ENCODE measurements at places on chromosomes 6 and 20.

- peak; percentile 40 for ATAC-seq
Measured at GRCh38 chr6:162974685-162975084, 246.9 kb downstream of the PACRG start.

- ATAC-seq = no peak
Measured at GRCh38 chr6:69294862-69295261, 501.9 kb downstream of the LMBRD1 start.

- no peak for ATAC-seq
Measured at GRCh38 chr20:54560357-54560756, 85.0 kb downstream of the DOK5 start.

DNA sequence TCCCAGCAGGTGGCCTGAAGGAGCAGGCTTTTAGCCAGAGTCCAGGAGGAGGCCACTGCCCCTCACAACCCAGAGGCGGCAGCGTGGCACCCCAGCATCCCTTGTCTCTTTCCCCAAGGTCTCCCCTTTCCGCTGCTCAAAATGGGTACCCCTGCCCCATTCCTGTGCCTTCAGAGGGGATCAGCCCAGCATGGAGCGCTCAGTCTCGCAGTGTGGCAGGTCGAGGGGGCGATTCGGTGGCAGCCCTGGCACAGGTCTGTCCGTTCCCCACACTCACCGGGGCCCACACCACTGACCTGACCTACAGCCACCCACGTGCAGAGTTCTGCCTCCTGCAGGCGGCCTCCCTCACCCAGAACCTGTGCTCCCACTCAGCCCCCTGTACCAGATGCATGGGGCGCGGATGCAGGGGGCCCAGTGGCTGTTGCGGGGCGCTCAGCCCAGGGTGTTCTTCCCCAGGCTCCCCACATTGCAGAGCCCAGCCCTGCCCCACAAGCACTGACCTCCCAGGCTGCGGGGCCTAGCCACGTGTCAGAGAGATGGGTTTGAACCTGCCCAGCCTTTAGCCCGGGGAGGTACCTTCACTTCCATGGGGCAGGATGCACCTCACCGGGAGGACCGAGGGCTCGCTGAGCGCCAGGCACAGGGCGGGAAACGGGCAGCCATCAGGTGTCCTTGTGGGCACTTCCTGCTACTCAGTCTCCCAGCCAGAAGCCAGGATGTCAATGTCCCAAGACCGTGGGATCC, 41.8 kb downstream of the DSTN start:
- peak; percentile 13 for ATAC-seq

DNA sequence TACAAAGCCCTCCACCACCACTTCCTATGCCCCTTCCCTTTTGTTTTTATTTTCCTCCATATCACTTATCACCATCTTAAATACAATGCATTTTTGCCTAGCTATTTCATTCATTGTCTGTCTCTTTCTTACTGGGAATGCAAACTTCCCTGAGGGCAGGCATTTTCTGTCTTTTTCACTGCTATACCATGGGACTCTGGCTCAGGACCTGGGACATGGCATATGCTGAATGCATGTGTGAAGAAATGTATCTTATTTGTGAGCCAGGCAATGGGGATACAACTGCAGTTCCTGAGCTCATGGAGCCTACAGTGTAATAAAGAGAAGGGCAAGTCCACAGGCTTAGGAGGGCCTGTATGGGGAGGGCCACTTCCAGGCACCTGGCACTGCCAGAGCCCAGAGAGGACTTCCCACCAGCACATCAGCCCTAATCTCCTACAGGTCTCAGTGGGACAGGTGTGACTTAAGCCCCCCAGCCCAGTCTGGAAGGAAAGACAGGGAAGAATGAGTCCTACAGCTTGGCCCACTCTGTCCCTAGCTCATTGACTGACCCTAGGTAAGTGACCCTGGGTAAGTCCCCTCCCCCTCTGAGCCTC, 43.2 kb downstream of the TFEB start:
- no peak for ATAC-seq

DNA sequence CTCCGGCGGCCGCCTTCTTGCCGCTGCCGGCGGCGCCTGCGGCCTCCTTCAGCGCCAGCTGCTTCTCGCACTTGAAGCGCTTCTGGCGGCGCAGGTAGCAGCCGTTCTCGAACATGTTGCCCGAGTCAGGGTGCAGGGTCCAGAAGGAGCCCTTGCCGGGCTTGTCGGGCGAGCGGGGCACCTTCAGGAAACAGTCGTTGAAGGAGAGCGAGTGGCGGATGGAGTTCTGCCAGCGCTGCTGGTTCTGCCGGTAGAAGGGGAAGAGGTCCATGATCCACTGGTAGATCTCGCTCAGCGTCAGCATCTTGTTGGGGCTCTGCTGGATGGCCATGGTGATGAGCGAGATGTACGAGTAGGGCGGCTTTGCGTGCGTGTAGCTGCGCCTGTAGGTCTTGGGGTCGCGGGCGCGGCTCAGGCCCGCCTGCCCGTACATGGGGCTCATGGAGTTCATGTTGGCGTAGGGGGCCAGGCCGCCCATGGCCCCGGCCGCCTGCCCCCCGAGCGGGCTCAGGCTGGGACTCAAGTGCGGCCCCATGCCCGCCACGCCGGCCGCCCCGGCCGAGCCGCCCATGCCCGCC, 1.9 kb downstream of the FOXA2 start:
- ATAC-seq = no peak

Data from SK-N-SH treated with all-trans-retinoic acid at 6 μM for 48 hours (cell line).